ENCODE measurements at places on chromosomes 11 and 22. TPM values are rescaled to one million over a fixed set of nuclear protein-coding genes. Genes with fewer than 3 reads are reported as not detected.

CNTN5 gene
- not detected for total RNA-seq

MS4A7 gene
- 130 TPM for total RNA-seq

NCAM1 gene
- 1.5 TPM for total RNA-seq

GAL gene
- total RNA-seq, result not detected

RASGRP2 gene
- 34.1 TPM for total RNA-seq

PHOX2A gene
- total RNA-seq, result not detected

DNA sequence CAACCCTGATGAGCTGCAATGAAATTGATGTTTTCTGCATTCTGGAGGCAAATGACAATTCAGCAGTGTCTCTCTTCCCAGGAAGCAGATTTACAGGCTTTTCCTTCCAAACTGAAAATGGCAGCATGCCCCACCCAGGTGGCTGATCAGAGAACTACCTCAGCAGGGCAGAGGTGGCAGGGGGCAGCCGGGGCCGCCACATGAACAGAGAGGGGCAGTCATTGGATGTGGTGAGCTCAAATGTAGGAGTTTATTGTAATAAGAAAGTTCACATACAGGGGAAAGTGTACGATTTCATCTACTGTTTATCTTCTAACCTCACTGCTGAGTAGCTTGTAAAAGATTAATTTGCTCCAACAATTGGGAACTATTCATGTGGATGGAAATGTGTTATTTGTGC lies 15.7 kb upstream of the PARVA start:
- peak; percentile 47 for DNase-seq
- no peak overlapping the region for H3K4me3 ChIP-seq
- H3K27me3 ChIP-seq, result no peaks in the 10 kb centered on the region
- no peak overlapping the region for H3K27ac ChIP-seq
- H3K4me1 ChIP-seq, result peaks cover 3% of the 10 kb centered on the region

- H3K27me3 ChIP-seq, result no peaks in the 10 kb centered on the region
- H3K4me1 ChIP-seq, result no peaks in the 10 kb centered on the region
- H3K4me3 ChIP-seq, result no peak overlapping the region
- H3K27ac ChIP-seq, result no peak overlapping the region
Measured at GRCh38 chr11:33437529-33437928, 180.3 kb downstream of the HIPK3 start.

DNA sequence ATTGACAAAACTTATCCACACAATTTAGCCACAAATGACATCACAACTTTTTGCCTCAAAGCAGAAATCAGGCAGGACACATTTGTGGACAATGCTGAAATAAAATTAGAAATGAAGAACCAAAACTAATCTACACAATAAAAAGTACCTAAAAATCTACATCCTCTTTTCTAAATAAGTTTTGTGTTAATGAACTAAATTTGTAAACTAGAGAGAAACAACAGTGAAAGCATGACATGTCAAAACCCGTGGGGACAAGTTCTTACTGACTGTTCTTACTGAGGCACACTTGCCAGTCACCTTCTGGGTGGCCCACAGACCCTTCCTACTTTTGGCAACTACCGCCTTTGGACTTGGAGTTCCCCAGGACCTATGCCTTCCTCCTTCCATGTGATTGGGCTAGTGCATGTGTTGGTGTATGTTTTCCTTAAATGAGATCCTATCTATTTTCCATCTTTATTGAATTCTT lies 60.7 kb upstream of the MUC15 start:
- H3K27me3 ChIP-seq, result no peaks in the 10 kb centered on the region
- H3K4me3 ChIP-seq, result no peak overlapping the region
- H3K27ac ChIP-seq, result no peak overlapping the region
- DNase-seq, result no peak
- no peaks in the 10 kb centered on the region for H3K4me1 ChIP-seq
- H3K36me3 ChIP-seq, result no peaks in the 10 kb centered on the region

- peaks cover 98% of the 10 kb centered on the region for H3K4me1 ChIP-seq
- H3K27ac ChIP-seq, result peak overlapping the region; percentile 86
- no peak for DNase-seq
- H3K4me3 ChIP-seq, result no peak overlapping the region
- no peaks in the 10 kb centered on the region for H3K36me3 ChIP-seq
Measured at GRCh38 chr22:36352803-36353507, 34.8 kb downstream of the MYH9 start.

- H3K4me1 ChIP-seq, result no peaks in the 10 kb centered on the region
- no peak overlapping the region for H3K4me3 ChIP-seq
- H3K27me3 ChIP-seq, result no peaks in the 10 kb centered on the region
Measured at GRCh38 chr22:48042621-48043395, 1280.4 kb downstream of the TBC1D22A start.

GRCh38 chr11:9566561-9567063 lies 6.9 kb upstream of the WEE1 start:
- peaks cover 30% of the 10 kb centered on the region for H3K4me1 ChIP-seq
- H3K27me3 ChIP-seq, result no peaks in the 10 kb centered on the region
- H3K27ac ChIP-seq, result peak overlapping the region; percentile 53
- no peak for DNase-seq

DNA sequence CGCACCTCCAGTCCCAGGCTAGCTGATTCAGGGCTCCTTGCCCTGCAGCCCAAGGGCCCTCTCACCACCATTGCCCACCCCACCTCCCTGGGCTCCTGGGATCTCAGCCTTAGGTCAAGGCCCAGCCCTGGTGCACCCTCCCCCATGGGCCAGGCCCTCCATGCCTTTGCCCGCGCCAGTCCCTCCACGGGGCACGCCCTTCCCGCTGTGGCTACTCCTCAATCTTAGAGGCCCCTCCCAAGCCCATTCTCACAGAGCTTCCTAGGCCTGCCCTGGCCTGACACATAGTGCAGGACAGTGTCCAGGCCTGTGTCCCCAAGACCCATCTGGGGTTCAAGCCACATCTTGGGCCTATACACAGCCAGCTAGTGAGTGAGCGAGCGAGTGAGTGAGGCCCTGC lies 6.9 kb downstream of the GP1BB start:
- H3K27me3 ChIP-seq, result no peaks in the 10 kb centered on the region
- H3K4me1 ChIP-seq, result peaks cover 10% of the 10 kb centered on the region
- no peaks in the 10 kb centered on the region for H3K36me3 ChIP-seq
- no peak overlapping the region for H3K27ac ChIP-seq
- DNase-seq, result no peak

GRCh38 chr11:40030867-40031266 lies 1428.6 kb downstream of the LRRC4C start:
- no peak overlapping the region for H3K4me3 ChIP-seq
- no peak for DNase-seq
- no peaks in the 10 kb centered on the region for H3K4me1 ChIP-seq
- no peaks in the 10 kb centered on the region for H3K27me3 ChIP-seq
- no peaks in the 10 kb centered on the region for H3K36me3 ChIP-seq

GRCh38 chr11:8055836-8056526 lies 25.0 kb upstream of the TUB start:
- no peaks in the 10 kb centered on the region for H3K4me1 ChIP-seq
- DNase-seq, result no peak
- no peak overlapping the region for H3K27ac ChIP-seq
- no peaks in the 10 kb centered on the region for H3K27me3 ChIP-seq

DNA sequence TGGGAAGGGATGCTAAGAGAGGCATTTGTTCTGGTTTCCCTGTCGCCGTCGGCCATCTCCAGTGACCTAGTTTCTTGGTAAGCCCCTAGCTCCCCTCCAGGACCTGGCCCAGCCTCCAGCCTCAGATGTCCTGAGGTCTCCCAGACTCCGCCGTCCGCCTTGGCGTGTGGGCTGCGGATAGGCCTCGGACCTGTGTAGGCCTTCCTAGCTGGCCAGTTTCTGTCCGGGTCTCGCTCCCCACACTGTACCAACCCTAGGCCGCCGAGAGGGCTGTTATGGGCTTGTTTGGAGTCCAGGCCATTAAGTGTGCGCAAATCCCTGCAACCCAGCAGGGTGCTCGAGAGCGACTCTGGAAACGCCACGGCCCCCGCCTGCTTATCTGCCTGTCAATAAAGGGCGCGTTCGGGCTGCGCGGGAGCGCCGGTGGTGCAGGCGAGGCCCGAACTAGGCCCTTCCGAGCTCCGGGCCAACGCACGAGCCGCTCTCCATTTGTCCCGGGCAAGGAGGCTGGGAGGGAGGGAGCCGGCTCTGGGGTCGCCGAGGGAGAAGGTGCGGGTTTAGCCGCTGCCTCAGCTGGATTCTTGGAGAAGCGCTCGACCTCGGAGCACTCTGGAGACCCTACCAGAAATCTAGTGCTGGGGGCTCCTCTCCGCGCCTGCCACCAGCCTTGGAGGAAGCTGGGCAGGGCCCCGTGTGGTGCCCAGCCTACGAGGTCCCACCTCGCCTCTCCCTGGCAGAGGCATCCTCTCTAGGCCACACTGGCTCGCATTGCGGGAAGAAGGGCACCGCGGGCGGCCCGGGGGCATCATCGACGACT lies 8.7 kb upstream of the PAX6 start:
- no peak overlapping the region for H3K4me3 ChIP-seq
- H3K4me1 ChIP-seq, result peaks cover 31% of the 10 kb centered on the region

DNA sequence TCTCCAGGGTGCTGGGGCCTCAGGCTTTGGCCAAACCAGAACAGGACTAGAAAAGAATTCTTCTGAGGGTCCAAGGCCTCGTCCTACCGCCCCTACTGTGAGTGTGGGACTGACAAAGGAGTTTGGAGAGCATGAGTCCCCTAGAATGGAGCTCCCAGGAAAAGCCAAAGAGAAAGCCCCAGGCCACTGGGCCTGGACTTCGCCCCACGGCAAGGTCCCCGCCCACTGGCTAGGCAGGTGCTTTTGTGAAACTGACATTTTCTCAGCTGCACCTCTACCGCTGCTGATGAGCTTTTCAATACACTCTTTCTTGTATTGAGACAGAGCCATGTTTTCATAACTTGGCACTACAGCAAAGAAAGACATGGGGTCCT lies 9.7 kb upstream of the FGF3 start:
- H3K4me1 ChIP-seq, result no peaks in the 10 kb centered on the region
- no peak overlapping the region for H3K4me3 ChIP-seq
- no peaks in the 10 kb centered on the region for H3K36me3 ChIP-seq
- DNase-seq, result peak; percentile 27

DNA sequence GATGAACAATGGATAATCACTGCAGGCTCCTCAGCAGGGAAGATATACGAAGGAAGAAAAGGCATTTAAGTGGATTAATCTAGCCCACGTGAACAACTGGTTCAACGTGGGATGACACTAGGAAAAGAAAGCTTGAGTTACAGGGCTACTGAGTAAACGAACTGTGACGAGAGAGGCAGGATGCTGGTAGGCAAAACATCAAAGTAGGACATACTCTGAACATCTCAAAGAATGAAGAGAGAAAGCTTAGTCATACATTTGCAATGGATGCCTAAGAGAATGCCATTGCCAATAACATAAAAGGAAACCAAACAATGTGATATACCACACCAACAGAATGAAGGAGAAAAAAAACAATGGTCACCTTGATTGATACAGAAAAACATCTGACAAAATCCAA lies 12.9 kb downstream of the USP28 start:
- no peaks in the 10 kb centered on the region for H3K36me3 ChIP-seq
- H3K27me3 ChIP-seq, result no peaks in the 10 kb centered on the region
- H3K4me1 ChIP-seq, result no peaks in the 10 kb centered on the region
- H3K27ac ChIP-seq, result no peak overlapping the region
- no peak for DNase-seq

GRCh38 chr11:35847473-35847872 lies 96.4 kb upstream of the LDLRAD3 start:
- H3K4me1 ChIP-seq, result no peaks in the 10 kb centered on the region
- H3K4me3 ChIP-seq, result no peak overlapping the region
- no peak for DNase-seq
- no peak overlapping the region for H3K27ac ChIP-seq

GRCh38 chr11:88348870-88349269 lies 11.3 kb upstream of the CTSC start:
- H3K27ac ChIP-seq, result no peak overlapping the region
- H3K4me3 ChIP-seq, result no peak overlapping the region

GRCh38 chr11:65150509-65151299 lies 16.4 kb upstream of the SYVN1 start:
- peak; percentile 98 for DNase-seq
- peaks cover 10% of the 10 kb centered on the region for H3K4me1 ChIP-seq
- H3K36me3 ChIP-seq, result no peaks in the 10 kb centered on the region

- H3K4me1 ChIP-seq, result no peaks in the 10 kb centered on the region
- DNase-seq, result no peak
- H3K4me3 ChIP-seq, result no peak overlapping the region
- no peaks in the 10 kb centered on the region for H3K27me3 ChIP-seq
Measured at GRCh38 chr11:34606326-34607120, 14.4 kb upstream of the EHF start.

DNA sequence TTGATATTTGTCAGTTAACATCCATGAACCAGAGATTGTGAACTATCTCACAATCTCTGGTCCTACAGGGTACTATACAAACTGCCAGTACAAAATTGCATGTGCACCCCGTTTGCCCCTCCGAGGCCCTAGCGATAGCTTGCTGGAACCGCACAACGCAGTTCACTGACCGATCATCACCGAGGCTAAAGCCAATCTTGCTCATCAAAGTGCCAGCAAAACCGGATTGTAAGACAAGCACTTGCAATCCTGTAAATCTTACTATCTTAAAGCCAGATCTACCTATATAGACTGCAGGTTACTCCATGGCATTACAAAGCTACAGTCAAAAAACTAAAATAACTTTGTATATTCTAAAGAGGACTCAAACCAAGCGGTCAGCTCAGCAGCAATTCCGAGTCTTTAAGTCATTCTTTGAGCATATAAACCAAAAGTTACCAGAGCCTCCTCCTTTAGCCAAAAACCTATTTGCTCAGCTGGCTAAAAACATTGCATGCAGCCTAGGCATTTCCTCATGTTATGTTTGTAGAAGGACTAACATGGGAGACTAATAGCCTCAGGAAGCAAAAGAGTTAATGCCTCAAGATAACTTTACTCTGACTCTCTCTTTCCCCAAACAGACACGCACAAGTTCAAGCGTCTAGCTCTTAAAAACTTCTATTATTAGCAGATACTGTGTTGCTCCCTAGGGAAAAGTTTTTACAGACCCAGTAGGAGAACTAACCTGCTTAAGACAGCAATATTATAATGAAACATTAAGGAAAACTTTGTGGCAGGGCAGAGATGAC lies 30.7 kb upstream of the CPT1A start:
- H3K36me3 ChIP-seq, result no peaks in the 10 kb centered on the region
- H3K4me3 ChIP-seq, result no peak overlapping the region
- H3K27ac ChIP-seq, result no peak overlapping the region
- no peak for DNase-seq
- H3K27me3 ChIP-seq, result no peaks in the 10 kb centered on the region
- H3K4me1 ChIP-seq, result peaks cover 14% of the 10 kb centered on the region

DNA sequence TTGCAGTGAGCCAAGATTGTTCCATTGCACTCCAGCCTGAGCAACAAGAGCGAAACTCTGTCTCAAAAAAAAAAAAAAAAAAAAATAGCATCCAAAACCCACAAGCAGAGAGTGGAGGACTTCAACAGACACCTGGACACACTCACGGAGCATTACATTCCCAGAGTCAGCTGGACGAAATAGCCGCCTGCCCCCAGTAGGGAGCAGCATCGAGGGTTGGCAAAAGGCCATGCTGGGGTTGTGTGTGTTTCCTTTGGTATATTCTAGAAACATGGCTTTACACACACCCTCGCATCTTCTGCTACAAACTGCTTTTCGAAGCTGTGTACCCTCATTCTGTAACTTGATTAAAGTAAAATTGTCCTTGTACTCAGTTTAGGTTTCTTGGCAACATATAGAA lies 5.3 kb downstream of the ADA2 start:
- no peak overlapping the region for H3K27ac ChIP-seq
- no peaks in the 10 kb centered on the region for H3K27me3 ChIP-seq
- H3K36me3 ChIP-seq, result no peaks in the 10 kb centered on the region
- peak; percentile 74 for DNase-seq
- H3K4me3 ChIP-seq, result no peak overlapping the region
